ENCODE measurements at places on chromosomes 2 and 18.

DNA sequence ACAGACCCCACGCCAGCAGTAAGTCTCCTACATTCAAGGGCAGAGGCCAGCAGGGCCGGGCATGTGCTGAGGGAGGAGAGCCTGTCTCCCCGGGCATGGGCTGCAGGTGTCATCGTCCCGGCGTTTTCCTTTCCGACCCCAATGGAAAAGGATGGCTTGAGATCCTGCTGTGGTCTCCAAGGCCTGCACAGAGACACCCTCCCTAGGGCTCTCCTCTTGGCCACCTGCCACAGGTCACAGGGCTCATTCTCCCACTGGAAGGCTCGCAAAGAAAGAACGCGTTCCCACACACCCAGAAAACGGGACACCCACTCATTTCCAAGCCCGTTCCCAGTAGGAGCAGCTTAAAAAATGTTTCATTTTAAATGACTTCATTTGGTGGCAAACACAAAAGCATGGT lies 41.0 kb downstream of the DIPK1C start:
- DNase-seq = no peak

- DNase-seq = no peak
These were observed 188.3 kb upstream of the RND3 start for GRCh38 chr2:150675807-150676206.

- no peak for DNase-seq
These were observed 234.8 kb downstream of the NDUFA10 start for GRCh38 chr2:239790313-239790712.

GRCh38 chr2:29398384-29399237 lies 283.4 kb downstream of the CLIP4 start:
- peak; percentile 11 for DNase-seq

GRCh38 chr2:11684894-11685460 lies 15.0 kb upstream of the NTSR2 start:
- no peak for DNase-seq

GRCh38 chr2:10835052-10835970 lies 22.7 kb upstream of the PDIA6 start:
- DNase-seq = peak; percentile 88

DNA sequence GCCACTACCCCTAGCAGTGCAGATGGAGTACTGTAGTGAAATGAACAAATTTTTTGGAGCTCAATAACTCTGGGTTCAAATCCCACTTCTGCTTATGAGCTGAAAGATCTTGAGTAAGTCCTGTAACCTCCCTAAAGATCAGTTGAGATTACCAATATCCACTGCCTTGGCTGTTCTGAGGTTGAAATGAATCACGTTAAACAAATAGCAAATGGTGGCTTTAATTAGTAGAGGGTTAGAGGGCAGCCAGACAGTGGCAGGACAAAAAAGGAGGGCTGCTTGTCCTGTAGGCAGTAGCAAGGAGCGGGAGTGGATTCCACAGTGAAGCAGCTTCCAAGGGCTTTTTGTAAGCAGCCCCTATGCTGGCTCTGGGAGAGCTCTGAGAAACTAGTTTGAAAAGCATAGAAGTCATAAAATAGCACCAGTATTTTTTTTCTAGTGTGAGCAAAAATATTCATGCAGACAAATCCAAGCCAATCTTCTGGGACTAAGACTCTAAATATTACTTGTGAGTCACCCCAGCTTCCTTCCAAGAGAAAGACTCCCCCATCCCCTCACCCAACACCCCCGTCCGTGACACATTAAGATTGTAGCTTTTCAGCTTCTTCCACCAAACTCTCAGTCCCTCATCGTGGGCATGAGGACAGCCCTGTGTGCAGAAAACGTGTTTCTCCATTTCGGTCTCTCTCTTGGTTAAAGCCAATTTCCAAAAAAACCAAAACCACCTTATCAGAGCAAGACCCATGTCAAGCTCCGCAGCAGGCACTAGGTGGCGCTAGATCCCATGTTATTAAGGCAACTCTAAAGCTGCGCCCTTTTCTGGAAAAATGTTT lies 123.5 kb upstream of the LGALSL start:
- DNase-seq = peak; percentile 64
